ENCODE measurements at places on chromosomes 11 and 22.

GRCh38 chr22:46735747-46736608, 2.1 kb downstream of the CERK start:
- DNase-seq = no peak

GRCh38 chr22:46679706-46680269, 58.3 kb downstream of the CERK start:
- DNase-seq = no peak

GRCh38 chr22:18987765-18988164, 51.7 kb upstream of the PRODH start:
- DNase-seq = peak; percentile 66

GRCh38 chr11:128053981-128054931, 533.1 kb downstream of the ETS1 start:
- no peak for DNase-seq

GRCh38 chr11:69433741-69434140, 47.7 kb upstream of the LINC01488 start:
- DNase-seq = no peak

GRCh38 chr11:131917634-131918384, 547.4 kb downstream of the NTM start:
- DNase-seq = no peak

- no peak for DNase-seq
These were observed 32.4 kb downstream of the JAM3 start for GRCh38 chr11:134101282-134101681.

DNA sequence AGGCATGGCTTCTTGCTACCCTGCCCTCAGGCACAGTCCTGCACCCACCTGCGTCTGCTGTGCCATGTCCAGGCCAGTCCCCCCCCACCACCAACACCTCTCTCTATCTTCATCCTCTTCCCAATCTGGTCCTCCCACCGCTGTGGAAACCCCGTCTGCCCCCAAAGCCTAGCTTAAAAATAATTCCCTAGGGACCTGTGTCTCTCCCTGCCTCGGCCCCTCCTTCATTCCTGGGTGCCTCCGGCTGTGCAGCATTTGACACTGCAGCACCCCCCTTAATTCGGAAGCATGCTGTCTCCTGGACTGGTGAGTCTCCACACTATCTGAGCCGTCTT, 2.5 kb upstream of the ASCL2 start:
- DNase-seq = no peak

DNA sequence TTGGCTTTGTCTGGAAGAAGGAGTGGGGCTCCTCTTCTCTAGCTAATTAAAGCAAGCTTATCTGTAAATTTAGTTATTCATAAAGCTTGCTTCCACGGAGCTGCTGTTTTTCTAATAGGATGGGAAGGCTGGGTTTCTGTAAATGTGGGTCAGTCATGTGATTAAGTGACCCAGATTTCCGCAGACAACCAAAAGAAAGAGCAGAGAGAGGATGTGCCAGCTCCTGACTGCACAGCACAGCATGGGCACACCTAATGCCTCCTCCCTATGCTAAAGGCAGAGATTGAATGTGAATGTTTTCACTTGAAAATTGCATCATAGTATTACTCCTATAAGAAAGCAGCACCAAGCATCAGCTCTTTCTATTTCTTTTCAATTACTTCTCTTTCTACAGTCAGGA, 160.2 kb downstream of the FAT3 start:
- no peak for DNase-seq

- DNase-seq = no peak
These were observed 2.0 kb downstream of the JRKL start for GRCh38 chr11:96391698-96392307.

- DNase-seq = no peak
These were observed 32.9 kb upstream of the CLMP start for GRCh38 chr11:123227763-123228495.

GRCh38 chr22:24384131-24384530, 43.3 kb upstream of the ADORA2A start:
- DNase-seq = no peak

DNA sequence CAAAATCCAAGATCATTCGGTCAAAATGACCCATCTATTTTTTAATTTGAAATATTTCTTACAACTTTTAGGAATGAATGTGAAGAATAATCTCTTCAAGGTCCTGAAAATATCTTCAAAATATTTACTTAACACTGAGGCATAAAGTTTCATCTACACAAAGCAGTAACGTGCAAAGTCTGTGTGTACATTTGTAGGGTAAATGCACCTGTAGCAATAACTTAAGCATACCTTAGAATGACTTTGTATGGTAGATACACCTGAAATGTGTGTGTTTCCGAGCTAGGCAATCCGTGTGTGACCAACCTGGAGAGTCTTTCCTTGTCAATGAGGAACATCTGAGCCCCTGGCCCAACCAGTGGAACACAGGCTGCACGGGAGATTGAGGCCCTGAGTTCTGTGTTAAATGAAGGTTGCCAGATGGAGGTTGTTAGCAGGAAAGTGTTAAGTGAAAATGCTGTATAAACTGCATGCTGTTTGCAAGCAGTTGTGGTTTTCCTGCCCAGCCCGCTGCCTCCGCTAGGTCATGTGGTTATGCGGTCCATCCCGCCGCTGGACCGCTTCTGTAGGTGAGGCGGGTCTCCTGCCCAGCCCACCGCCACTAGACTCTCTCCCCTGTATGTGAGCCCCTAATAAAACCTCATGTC, 7.6 kb upstream of the CTR9 start:
- DNase-seq = no peak

DNA sequence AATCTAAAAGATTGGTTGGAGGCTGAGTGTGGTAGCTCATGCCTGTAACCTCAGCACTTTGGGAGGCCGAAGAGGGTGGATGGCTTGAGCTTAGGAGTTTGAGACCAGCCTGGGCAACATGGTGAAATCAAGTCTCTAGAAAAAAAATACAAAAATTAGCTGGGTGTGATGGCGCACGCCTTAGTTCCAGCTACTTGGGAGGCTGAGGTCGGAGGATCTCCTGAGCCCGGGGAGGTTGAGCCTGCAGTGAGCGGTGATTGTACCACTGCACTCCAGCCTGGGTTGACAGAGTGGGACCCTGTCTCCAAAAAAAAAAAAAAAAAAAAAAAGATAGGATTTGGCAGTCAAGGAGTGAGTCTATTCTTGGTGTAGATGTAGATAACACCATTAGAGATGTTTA, 10.6 kb downstream of the FOLR1 start:
- DNase-seq = no peak

DNA sequence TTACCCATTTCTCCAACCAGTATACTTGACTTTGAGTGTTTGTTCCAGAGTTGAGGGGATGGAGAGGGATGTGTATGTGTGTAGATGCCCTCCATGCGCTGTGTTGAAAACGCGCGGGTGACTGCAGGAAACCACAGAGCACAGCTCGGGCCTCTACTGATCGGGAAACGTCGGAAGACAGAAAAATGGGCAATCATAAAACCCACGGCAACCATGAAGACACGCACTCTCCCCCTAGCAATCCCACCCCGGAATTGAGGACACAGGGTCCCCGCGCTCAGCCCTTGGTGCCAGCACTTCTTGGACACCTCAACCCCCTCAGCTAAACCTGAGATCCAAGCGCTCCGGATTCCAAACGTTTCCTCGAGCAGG, 251 bp upstream of the UQCC3 start:
- peak; percentile 24 for DNase-seq

DNA sequence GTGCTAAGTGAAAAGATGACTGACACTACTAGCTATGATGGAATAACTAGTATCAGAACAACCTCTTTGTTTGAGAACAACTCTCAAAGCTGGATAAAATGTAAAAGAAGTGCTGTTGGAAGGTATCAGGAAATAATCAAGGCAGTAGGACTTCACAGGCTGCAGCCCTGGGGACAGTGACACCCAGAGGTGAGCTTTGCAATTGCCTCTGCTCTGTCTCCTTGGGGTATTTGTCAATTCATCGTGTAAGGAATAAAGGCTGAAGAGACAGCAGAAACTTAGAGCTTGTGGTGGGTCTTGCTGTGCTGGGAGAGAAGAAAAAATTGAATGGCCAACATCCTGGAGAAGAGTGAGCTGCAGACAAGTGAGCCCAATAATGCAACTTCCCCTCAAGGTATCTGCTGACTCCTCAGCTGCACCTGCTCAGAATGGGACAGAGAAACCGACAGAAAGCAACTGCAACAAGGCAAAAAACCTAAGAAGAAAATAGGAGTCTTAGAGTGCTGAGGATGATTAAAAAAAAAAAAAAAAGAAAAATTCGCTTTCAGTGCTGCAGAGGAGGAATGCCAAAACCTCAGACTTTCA, 141.1 kb downstream of the RCN1 start:
- DNase-seq = peak; percentile 57

DNA sequence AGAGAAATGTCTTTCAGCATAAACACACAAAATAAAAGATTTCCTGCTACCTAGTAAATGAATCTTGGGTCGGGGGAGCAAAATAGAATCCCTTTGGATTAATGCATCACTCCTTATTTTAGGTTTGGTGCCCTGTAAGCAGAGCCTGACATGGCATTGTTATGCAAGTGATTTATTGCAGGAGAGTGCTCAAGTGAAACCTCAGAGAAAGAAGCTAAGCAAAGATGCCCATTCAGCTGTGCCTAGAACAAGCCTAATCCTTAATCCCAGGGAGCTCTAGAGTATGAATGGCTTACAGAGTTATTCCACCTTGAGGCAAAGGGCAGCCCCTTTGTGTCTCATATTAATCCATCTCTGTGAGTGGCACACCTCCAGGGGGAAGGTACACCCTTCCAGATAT, 21.1 kb downstream of the C11orf87 start:
- DNase-seq = no peak

DNA sequence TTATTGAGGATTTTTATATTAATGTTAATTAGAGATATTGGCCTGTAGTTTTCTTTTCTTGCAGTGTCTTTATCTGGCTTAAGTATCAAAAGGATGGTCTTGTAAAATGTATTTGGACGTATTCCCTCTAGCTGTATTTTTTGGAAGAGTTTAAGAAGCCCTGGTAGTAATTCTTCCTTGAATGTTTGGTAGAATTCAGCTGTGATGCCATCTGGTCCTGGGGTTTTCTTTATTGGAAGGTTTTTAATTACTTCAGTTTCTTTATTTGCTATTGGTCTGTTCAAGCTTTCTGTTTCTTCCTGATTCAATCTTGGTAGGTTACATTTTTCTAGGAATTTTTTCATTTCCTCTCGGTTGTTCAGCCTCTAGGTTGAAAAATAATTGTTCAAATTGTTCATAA, 255.0 kb upstream of the TBCEL start:
- no peak for DNase-seq

GRCh38 chr22:38437416-38437815, 17.6 kb downstream of the KCNJ4 start:
- no peak for DNase-seq

- no peak for DNase-seq
These were observed 511.3 kb downstream of the MIAT start for GRCh38 chr22:27168681-27169080.

DNA sequence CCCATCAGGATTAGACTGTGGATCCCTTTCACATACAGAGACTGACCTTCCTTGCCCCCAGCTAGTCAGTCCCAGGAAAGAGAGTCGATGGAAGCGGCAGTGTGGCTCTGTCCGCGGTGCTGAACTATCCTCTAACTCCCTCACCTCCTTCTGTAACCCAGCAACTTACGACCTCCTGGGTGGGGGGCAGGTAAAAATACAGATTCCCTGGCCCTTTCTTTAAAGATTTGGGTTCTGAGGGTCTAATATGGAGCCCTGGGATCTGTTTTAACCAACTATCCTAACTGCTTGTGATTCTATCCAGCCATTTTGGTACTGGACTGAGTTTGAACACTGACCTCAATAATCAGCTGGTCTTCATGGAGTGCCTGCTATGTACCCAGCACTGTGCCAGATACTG, 23.2 kb downstream of the MFNG start:
- DNase-seq = peak; percentile 36

DNA sequence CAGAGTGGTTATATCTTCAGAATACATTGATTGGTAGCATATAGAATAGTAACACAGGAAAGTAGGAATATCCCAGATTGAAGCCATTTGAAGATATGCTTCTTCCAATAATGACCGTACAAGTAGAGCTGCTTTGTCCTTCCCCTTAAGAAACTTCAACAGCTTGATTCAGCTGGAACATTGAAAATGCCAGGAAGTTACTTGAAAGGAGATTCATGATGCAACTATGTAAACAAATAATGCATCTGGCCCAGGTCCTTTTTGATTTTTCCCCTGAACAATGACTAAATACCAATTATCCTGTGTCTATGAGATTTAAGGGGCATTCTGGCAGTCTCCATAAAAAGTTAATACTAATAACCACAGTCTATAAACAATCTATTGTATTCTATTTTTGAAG, 3.0 kb downstream of the DKK3 start:
- no peak for DNase-seq

GRCh38 chr11:92391808-92392207, 167.2 kb downstream of the FAT3 start:
- no peak for DNase-seq

DNA sequence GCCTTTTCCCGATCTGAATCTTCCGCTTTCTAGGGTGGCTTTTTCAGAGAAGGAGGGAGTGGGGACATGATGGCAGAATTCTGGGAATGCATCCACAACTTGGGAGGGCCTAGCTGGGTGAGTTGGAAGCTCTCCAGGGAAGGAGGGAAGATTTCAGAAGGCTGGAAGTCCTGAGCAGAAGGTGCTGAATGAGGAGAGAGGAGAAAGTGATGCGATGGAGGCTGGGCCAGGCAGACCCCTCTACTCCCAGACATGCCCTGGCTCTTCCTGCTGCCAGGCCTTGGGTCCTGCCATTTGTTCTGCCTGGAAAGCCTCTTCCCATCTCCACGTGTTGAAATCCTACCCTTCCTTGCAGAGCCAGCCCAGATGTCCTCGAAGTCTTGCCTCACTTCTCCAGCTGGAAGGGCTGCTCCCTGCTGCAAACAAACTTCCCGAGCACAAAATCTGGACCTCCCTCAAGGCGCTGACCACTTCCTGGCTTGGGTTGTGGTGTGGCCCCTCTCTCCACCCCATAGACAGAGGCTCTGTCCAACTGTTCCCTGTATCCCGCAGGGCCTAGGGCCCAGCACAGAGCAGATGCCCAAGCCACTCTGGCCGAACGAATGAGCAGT, 16.8 kb downstream of the LRRC32 start:
- DNase-seq = no peak

DNA sequence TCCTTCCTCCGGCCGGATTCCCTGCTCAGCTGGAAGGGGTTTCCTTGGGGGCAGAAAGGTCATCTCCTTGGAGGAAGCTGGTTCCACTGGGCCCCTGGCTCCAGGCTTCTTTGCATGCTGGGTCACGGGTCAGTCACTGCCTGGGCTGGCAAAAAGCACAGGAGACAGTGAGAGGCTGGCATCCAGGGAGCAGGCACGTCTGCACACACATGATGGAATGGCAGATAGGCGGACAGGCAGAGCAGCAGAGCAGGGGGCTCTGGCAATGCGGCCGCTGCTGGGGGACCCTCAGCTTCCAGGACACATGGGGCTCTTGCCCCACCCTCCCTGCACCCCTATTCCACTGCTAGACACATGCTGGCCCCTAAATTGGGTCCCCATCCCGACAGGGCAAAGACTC, 40.4 kb downstream of the C11orf58 start:
- DNase-seq = no peak

- no peak for DNase-seq
These were observed 199.7 kb downstream of the CTTN start for GRCh38 chr11:70597751-70598625.

- DNase-seq = no peak
These were observed 838.2 kb downstream of the NTM start for GRCh38 chr11:132208477-132209055.

All from Calu3 (cell line).